ENCODE measurements at places on chromosomes 7 and 10.
A peak's percentile ranks its signal among the peaks of the same experiment; 100 is the strongest.

DNA sequence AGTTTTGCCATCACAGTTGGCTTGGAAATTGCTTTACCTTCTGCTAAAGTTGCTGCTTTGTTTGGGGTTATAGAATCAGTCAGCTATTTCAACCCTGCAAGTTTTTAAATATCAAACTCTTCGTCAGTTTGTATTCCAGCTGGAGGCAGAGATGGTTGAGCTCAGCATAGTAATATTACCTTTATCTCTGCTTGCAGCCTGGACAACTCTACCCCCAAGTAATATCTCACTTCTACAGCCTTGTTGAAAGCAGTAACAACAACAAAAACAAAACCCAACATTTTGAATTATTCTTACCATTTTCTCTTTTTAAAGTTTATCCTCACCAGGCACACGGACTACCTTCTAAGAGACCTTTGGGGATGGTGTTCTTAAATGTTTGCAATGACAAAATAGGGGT is 239.1 kb upstream of the PHF14 start:
- no peak for DNase-seq

- peak; percentile 89 for DNase-seq
These were observed 2.2 kb downstream of the NPM3 start for GRCh38 chr10:101780818-101781654.

DNA sequence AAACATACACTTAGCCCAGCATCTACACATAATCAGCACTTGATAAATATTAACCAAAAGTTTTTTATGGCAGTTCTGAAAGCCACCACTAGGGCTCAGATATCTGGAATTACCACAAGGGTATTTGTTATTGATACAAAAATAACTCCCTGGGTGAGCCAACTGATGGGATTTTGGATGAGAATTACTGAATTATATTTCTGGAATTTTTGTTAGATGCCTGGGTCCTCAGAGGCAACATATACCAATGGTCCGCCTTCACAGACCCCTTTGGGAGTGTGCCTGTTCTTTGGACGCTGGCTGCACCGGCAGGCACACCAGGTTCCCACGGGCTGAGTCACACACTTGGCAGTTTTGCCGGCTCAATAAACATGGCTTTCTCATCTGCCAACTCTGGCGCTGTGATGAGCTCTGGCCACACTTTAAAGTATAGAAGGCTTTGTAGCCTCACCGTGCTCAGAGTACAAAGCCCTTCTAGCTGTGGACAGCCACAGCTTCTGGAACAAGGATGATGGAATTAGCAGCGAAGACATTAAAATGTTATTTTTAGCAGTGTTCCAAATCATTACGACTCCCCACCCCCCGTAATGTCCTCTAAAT is 24.5 kb upstream of the EEPD1 start:
- DNase-seq = no peak

GRCh38 chr10:71214641-71215559 is 2.5 kb downstream of the UNC5B start:
- DNase-seq = peak; percentile 29

DNA sequence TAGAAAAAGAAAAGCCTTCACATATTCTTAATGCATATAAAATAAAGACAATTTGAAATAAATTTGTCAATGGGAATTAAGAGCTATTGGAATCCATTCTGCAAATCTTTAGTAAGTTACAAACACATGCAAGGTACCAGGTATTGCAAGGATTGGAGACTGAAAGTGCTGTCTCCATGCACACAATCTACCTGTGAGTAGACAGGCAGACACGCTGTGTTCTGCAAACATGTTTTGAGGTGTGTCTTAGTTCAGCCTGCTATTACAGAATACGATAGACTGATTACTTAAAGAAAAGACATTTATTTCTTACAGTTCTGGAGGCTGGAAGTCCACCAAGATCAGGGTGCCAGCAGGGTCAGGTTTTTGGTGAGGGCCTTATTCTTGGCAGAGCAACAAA is 10.0 kb downstream of the NMT2 start:
- DNase-seq = peak; percentile 22

DNA sequence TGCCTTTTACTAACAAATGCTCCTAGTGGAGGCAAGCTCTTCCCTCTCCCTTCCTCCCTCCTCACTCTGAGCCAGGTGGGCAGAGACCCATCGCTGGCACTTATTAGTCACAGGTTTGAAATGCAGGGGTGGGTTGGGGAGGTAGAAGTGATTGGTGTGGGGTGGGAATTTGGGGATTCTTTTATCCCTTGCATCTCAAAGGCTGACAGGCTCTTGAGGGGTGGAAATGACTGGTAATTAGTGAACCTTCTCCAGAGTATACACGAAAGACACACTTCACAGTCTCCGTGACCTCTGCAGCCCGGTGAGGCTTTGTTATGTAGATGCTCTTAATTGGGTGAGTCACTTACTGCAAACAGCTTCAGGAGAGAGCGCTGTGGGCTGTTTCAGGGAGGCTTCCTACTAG is 13.9 kb upstream of the LRMDA start:
- DNase-seq = no peak

GRCh38 chr10:108421266-108421665 is 1256.8 kb upstream of the SORCS1 start:
- no peak for DNase-seq

GRCh38 chr7:95056901-95057300 is 149.5 kb downstream of the PPP1R9A start:
- no peak for DNase-seq

GRCh38 chr10:48490571-48490940 is 114.3 kb downstream of the ARHGAP22 start:
- no peak for DNase-seq

- no peak for DNase-seq
These were observed 31.0 kb upstream of the ABCB4 start for GRCh38 chr7:87506246-87507180.

- no peak for DNase-seq
These were observed 34.2 kb downstream of the CYP17A1 start for GRCh38 chr10:102802920-102803534.

GRCh38 chr7:22697322-22697859 is 29.6 kb upstream of the IL6 start:
- DNase-seq = no peak

GRCh38 chr7:17846935-17847334 is 93.4 kb downstream of the SNX13 start:
- no peak for DNase-seq

GRCh38 chr7:80216996-80217842 is 82.6 kb downstream of the GNAI1 start:
- no peak for DNase-seq

- peak; percentile 81 for DNase-seq
These were observed 25.2 kb upstream of the ITPRID1 start for GRCh38 chr7:31488562-31489203.

DNA sequence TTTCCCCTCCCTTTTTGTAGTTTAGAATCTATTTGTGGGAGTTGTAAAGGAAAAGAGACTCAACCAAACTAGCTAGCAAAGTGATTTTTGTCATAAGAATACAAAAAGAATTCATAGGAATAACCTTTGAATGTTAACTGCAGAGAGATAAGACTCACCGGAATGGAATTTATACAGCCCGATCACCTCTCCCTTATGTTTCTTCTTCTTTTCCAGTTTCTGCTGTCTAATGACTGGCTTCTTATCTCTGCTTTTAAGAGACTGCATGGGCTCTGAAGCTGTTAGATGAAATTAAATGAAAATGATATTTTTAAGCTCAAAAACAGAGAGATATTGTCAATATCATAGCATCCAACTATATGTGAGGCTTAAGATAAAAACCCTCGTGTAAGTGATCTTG is 1095.9 kb downstream of the REEP3 start:
- no peak for DNase-seq

GRCh38 chr10:63885156-63885555 is 364.0 kb downstream of the REEP3 start:
- no peak for DNase-seq

- DNase-seq = no peak
These were observed 329.8 kb upstream of the MBL2 start for GRCh38 chr10:53102424-53102823.

- no peak for DNase-seq
These were observed 64.3 kb downstream of the INSIG1 start for GRCh38 chr7:155361947-155362346.

DNA sequence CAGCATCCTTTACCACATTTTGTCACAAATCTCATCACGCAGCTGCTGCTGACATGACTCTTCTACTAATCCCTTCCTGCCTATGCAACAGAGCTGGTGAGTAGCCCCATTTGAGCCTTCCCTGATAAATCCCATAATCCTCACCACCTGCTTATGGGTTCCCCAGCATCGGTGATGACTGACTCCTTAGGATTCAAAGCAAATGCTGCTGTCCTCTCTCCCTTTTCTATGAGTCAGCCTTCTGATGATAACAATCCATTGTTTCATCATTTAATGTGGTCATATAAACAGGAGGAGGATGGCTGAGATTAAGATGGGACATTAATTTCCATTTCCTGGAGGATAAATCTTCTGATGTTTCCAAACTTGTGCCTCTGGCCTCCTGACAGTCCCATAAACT is 73.4 kb downstream of the SORCS1 start:
- no peak for DNase-seq

- no peak for DNase-seq
These were observed 135.7 kb downstream of the AHR start for GRCh38 chr7:17434191-17434590.

GRCh38 chr10:128027822-128028507 is 98.3 kb downstream of the MKI67 start:
- no peak for DNase-seq

GRCh38 chr10:17660921-17661320 is 17.0 kb downstream of the STAM start:
- DNase-seq = no peak

GRCh38 chr7:100091411-100092181 is 2.8 kb downstream of the COPS6 start:
- peak; percentile 76 for DNase-seq

DNA sequence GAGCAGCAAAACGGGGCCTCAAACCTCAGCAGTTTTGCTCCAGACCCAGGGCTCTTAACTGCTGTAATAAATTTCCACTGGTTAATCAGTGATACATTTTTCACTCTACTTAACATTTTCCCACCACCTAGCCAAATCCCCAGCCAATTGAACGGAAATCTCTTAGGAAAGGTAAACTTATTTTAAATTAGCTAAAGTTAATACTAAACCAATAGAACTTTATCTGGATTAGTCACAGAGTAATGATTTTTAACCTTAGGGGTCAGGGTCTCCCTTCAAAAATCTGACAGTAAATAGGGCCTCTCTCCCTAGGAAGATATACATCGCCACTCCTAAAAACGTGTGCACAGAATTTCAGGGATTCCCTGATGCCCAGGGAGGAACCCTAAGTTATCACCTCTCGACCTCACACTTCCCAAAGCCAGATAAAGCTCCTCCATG is 87.4 kb upstream of the KMT2E start:
- DNase-seq = no peak

GRCh38 chr10:104002911-104003310 is 36.0 kb downstream of the SLK start:
- no peak for DNase-seq

DNA sequence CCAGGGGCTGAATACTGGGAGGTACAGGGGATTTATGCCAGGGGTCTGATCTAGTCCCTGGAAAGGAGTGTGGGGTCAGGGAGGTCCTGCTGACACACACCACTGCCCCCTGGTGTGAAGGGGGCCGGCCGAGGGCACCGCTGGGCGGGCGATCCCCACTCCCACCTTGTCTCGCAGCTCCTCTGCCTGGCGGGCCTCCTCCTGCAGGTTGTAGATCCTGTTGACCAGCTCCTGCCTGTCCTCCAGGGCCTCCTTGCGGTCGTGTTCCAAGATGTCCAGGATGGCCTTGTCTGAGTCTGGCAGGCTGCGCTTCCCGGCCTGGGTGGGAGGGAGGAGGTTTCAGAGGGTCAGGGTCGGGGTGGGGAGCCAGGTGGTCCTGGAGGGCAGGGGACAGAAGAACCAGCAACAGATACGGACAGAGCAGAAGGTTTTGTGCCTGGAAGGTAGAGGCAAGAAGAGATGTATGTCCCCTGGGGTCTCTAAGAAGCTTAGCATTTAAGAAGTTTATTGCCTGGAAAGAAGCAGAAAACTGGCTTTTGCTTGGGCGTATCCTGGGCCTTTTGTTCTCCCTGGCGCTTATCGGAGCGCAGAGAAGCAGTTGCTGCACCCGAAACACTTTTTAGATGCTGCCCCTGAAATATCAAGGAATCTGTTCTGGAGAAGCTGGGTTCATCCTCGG is 94.5 kb upstream of the GNA12 start:
- DNase-seq = peak; percentile 43

DNA sequence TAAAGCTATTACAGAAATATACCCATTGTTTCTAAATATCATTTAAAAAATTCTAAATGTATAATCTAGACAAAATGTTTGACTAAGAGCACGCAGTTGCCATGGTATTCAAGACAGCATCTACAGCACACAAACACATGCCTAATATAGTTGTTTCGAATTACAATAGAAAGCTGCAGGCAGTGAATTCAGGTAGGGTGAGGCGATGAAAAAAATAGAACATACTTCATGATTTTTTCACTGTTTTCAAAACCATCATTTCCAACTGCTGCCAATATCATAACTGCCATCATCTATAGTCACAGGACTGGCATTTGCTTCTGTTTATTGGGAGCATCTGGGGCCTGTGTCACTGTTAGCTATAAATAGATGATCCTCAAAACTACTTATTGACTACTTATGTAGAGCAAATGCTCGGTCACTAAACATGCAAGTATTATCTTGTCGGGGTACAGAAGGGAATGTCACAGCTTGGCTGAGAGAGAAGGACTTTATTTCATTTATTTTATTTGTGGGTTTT is 34.4 kb upstream of the OTUD1 start:
- no peak for DNase-seq

DNA sequence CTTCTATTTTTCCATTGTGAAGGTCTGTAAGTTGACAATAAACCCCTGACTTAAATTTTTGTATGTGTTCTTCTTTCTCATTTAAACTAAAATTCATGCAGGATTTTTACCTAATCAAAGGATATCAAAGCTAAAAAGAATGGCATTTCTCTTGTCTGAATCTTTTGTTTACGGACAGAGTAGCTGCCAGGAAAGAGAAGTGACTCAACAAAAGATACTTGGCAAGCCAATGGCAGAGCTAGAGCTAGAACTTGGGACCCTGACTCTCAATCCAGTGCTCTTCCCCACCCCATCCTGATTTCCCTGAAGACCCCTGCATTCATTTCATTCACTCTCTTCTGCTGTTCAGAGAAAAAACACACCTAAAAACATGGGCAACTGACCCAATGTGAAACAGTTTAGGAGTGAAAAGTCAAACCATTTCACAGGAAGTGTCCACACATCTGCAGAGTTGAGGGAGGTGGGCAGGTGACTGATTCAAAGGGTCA is 40.2 kb upstream of the PDLIM1 start:
- no peak for DNase-seq

DNA sequence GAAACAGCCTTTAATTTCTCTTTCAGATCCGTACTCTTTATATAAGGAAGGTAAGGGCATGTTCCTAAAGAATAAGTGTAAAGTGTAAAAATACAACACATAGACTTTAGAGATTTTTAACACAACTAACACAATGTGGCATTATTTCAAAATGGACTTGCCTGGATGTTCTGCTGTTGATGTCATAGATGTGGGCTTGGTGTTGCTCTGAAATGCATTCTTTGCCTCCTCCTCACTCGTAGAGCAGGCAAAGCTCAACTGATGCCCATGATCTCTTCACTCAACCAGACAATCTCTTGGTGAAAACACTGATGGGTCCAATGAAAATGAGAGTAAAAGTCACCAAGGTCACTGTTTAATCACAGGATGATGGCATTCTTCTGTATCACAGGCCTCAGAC is 174.2 kb upstream of the TCERG1L start:
- no peak for DNase-seq

- DNase-seq = no peak
These were observed 7.2 kb downstream of the TNPO3 start for GRCh38 chr7:129047761-129048160.
